ENCODE measurements at places on chromosomes 5 and 9. TPM values are rescaled to one million over a fixed set of nuclear protein-coding genes. Genes with fewer than 3 reads are reported as not detected.

The C9orf153 gene
- 0.65 TPM for total RNA-seq

The DPH7 gene
- 45.7 TPM for total RNA-seq

The PPIC gene
- total RNA-seq = 9.0 TPM

The BSPRY gene
- 5.5 TPM for total RNA-seq

The GGTA1 gene
- not detected for total RNA-seq

The GPR151 gene
- not detected for total RNA-seq

The NPR2 gene
- total RNA-seq = 11.0 TPM

The MRPS2 gene
- total RNA-seq = 78.6 TPM

The SPINK13 gene
- not detected for total RNA-seq

The ANKRD31 gene
- total RNA-seq = 0.27 TPM

The NIPAL4 gene
- 0.20 TPM for total RNA-seq

The TMEFF1 gene
- total RNA-seq = 68.2 TPM

The CSF1R gene
- not detected for total RNA-seq

The CAMK2A gene
- 0.28 TPM for total RNA-seq

The PCDHA11 gene
- 6.9 TPM for total RNA-seq

Data from H1 (cell line).